ENCODE measurements at places on chromosomes 3 and 15.

DNA sequence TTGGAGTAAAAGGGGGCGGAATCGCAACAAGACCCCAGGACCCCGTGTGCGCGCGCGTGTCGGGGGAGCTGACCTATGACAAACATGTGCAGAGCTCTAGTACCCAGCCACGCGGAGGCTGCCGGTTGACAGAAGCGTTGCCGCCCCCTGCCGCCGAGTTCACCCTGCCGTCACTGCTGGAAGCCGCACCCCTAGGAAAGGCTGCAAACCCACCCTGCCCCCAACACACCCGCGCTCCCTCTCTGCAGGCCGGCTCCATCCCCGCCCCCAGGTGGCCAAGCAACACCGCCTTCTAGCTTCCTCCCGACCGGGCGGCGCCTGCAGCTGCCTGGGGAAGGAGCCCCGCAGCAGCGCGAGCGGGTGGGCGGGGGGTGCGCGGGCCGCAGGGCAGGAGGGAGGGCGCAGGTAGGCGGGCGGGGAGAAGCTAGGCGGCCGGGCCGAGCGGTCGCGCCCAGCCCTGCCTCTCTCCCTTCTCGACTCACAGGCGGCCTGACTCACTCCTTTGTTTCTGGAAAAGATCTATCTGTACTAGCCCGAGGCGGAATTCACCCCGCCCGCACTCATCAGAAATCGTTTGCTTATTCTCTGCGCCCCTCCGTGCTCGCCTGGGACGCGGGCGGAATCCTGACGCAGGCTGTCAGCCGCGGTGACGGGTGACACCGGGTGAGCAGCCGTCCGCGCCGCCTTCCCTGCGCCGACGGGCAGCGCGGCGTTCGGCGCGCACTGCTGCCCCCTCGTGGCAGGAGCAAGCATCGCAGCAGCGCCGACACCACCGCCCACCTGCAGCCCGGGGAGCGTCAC, 160.8 kb downstream of the GAP43 start:
- H3K4me3 ChIP-seq = peak overlapping the region; percentile 89
- H3K27ac ChIP-seq = peak overlapping the region; percentile 89
- peaks cover 2% of the 10 kb centered on the region for H3K27me3 ChIP-seq
- peaks cover 26% of the 10 kb centered on the region for H3K4me1 ChIP-seq

- no peak for DNase-seq
- no peak overlapping the region for H3K27ac ChIP-seq
- H3K36me3 ChIP-seq = no peaks in the 10 kb centered on the region
- H3K4me1 ChIP-seq = no peaks in the 10 kb centered on the region
- H3K4me3 ChIP-seq = no peak overlapping the region
Measured at GRCh38 chr3:42524751-42525150, 22.3 kb downstream of the VIPR1 start.

GRCh38 chr15:41688671-41689070, 28.5 kb downstream of the MGA start:
- no peak overlapping the region for H3K27ac ChIP-seq
- no peak overlapping the region for H3K4me3 ChIP-seq

DNA sequence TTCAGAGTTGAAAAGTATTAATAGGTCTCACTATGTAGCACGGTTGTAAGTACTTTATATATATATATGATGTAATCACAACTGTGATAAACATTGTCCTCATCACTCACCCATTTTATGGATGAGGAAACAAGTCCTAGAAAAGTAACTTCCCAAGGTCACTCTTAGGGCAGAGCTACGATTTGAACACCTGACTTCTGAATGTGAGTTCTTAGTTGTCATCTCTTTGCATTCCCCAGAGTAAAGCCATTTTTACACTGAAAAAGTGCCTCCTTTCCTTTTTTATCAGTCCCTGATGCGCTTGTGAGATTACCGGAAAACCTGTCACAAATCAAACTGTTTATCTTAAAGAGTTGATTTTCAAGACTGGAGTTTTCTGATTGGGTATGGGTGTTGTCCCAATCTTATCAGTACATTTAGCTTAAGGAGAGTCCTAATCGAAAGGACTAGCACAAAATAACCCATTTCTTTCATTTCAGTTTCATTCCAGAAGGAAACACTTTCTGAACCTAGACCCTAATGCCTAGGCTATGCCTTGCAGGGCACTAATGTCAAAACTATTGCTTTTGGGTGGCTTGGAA, 2.3 kb upstream of the EDEM1 start:
- H3K36me3 ChIP-seq = peaks cover 14% of the 10 kb centered on the region
- no peak overlapping the region for H3K27ac ChIP-seq
- no peak overlapping the region for H3K4me3 ChIP-seq
- DNase-seq = no peak
- peaks cover 3% of the 10 kb centered on the region for H3K27me3 ChIP-seq
- H3K4me1 ChIP-seq = peaks cover 23% of the 10 kb centered on the region

DNA sequence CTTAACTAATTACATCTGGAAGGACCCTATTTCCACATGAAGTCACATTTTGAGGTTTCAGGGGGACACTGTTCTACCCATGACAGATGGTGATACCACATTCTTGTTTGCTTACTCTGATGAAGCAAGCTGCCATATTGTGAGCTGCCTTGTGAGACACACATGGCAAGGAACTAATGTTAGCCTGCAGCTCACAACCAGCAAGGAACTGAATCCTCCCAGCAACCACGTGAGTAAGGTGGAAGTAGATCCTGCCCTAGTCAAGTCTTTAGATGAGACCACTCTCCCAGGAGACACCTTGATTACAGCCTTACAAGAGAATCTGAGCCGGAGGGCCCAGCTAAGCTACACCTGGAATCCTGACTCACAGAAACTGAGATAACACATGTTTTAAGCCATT, 160.1 kb downstream of the PDE8A start:
- H3K36me3 ChIP-seq = peaks cover 18% of the 10 kb centered on the region
- H3K4me1 ChIP-seq = peaks cover 29% of the 10 kb centered on the region
- no peak overlapping the region for H3K4me3 ChIP-seq
- DNase-seq = no peak
- peak overlapping the region; percentile 7 for H3K27ac ChIP-seq

DNA sequence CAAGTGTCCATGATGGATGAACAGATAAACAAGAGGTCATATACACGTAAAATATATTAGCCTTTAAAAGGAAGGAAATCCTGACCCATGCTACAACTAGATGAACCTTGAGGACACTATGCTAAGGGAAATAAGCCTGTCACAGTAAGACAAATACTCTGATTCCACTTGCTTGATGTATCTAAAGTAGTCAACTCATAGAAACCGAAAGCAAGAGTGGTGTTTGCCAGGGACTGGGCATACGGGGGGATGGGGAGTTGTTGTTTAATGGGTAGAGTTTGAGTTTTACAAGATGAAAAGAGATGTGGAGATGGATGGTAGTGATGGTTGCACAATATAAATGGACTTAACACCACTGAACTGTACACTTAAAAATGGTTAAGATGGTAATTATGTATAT, 65.4 kb downstream of the C3orf70 start:
- DNase-seq = no peak
- H3K4me1 ChIP-seq = peaks cover 40% of the 10 kb centered on the region
- H3K27me3 ChIP-seq = peaks cover 16% of the 10 kb centered on the region
- H3K27ac ChIP-seq = no peak overlapping the region
- H3K4me3 ChIP-seq = no peak overlapping the region

GRCh38 chr3:125028657-125029056, 27.1 kb downstream of the HEG1 start:
- no peak overlapping the region for H3K27ac ChIP-seq
- H3K27me3 ChIP-seq = peaks cover 5% of the 10 kb centered on the region
- no peak for DNase-seq
- no peak overlapping the region for H3K4me3 ChIP-seq

DNA sequence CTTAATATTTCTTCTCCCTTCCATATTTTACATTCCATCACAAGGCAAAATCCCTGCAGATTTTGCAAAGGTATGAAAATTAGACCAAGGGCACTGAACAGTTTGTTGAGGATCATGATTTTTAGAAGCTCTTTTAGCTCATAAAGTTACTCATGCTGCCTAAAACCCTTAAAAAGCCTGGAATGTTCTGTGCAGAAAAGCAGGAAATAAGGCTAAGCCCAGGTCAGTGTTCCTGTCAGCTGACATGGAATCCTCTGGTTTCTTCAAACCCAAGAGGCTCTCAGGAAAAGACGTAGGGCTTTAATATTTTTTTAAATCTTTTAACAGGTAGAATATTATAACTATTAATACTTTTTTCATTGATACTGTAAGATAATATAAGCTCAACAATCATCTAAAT, 8.2 kb downstream of the CBLB start:
- H3K4me3 ChIP-seq = no peak overlapping the region
- no peaks in the 10 kb centered on the region for H3K27me3 ChIP-seq
- peak overlapping the region; percentile 24 for H3K27ac ChIP-seq
- H3K36me3 ChIP-seq = peaks cover 15% of the 10 kb centered on the region

DNA sequence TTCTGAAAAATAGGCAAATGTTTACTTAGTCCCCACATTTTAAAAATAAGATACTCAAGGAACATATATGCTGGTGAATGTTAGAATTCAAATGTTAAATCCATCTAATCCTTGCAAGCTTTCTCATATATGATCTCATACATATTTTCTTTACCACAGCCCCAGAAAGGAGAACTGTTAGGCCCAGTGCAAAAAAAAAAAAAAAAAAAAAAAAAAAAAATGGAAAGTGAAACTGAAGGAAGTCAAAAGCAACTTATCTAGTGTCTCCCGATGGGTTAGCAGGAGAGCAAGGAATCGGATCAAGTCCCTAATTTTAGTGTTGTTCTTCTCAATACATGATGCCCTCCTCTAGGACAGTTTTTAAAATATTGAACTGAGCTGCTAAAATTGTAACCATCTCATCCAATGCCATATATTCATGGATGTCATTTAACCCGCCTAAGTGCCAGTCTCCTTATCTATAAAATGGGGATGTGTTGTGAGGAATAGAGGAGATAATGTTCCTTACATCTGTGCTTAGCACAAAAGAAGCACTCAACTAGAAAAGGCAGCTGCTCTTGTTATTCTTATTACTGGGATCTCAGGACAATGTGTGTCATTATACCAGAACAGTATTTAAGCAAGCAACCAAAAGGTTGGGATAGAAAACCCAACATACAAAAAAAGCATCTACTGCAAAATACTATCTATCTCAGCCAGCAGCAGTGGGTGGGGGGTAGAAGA, 279.7 kb downstream of the MAGI1 start:
- H3K27ac ChIP-seq = no peak overlapping the region
- no peak for DNase-seq
- H3K4me3 ChIP-seq = no peak overlapping the region
- no peaks in the 10 kb centered on the region for H3K36me3 ChIP-seq

DNA sequence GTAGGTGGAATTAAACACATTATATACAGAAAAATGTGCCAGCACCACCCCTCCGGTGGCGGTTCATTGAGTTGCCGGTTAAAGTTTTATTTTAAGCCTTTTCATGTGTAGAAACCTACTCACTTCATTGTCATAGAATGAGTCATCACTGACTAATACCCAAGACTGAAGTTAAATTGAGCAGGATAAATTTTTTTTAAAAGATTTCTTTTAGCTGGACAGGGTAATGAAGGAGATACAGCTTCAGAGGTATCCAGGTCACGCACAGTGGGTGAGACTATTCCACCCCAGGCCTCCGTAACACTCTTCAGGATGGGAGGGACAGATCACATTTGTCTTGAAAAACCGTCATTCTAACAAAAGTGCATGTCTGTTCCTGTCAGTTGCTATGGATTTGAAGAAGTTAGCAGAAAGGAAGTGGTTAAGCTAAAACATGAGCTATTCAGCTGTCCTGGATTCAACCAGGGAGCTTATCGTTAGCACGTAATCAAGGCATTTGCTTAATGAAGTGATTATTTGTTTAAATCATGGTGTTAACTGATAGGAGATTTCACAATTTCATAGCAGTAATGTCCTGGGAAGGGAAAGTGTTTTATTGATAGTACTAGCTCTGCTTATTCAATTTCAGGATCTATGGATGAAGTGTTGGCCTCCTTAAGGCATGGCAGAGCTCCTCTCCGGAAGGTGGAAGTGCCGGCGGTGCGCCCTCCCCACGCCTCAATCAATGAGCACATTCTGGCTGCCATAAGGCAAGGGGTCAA, 23.4 kb downstream of the WHAMM start:
- H3K4me3 ChIP-seq = peak overlapping the region; percentile 75
- H3K4me1 ChIP-seq = peaks cover 30% of the 10 kb centered on the region
- peak; percentile 93 for DNase-seq
- H3K27me3 ChIP-seq = no peaks in the 10 kb centered on the region
- H3K36me3 ChIP-seq = peaks cover 58% of the 10 kb centered on the region

DNA sequence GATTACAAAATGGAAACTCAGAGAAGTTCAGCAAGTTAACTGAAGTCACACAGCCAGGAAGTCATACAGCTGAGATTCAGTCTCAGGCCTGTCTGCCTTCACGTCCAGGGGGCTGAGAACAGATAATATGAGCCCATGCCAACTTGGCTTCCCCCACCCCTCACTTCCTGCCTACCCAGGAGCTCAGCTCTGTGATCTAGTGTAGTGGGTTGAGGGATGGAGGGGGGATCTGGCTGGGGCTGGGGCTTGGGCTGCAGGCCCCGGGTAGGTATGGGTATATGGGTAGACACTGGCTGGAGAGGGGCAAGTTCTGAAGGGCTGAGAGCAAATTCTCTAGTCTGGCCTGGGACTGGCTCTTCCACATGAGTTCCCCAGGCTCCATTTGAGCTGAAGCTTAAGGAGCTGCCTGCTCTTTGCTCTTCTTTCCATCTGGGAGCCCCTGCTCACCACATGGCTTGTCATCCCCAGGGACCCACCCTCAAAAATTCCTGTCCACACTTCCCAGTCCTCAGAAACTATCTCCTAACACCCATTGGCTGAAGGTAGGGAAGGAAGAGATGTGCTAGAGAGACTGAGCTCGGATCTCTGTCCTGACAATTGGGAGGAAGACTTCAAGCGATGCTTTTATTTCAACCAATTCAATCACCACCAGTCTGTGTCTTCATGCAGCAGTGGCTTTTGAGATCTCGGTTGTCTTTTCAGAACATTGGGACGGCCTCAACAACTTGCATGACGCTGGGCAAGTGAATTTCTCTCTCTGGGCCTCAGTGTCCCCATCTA, 2.0 kb downstream of the RASGRF1 start:
- H3K36me3 ChIP-seq = no peaks in the 10 kb centered on the region
- DNase-seq = no peak
- H3K27ac ChIP-seq = no peak overlapping the region
- H3K4me1 ChIP-seq = no peaks in the 10 kb centered on the region
- H3K27me3 ChIP-seq = peaks cover 16% of the 10 kb centered on the region

GRCh38 chr15:66153549-66154415, 99.8 kb downstream of the MEGF11 start:
- no peak overlapping the region for H3K4me3 ChIP-seq
- H3K4me1 ChIP-seq = no peaks in the 10 kb centered on the region
- no peak overlapping the region for H3K27ac ChIP-seq
- no peaks in the 10 kb centered on the region for H3K36me3 ChIP-seq

- no peaks in the 10 kb centered on the region for H3K27me3 ChIP-seq
- H3K27ac ChIP-seq = no peak overlapping the region
- no peaks in the 10 kb centered on the region for H3K36me3 ChIP-seq
Measured at GRCh38 chr3:159482994-159483367, 505.7 kb upstream of the IL12A start.

All from HFFc6 (cell line).